ENCODE measurements at places on chromosomes 11 and 22.

DNA sequence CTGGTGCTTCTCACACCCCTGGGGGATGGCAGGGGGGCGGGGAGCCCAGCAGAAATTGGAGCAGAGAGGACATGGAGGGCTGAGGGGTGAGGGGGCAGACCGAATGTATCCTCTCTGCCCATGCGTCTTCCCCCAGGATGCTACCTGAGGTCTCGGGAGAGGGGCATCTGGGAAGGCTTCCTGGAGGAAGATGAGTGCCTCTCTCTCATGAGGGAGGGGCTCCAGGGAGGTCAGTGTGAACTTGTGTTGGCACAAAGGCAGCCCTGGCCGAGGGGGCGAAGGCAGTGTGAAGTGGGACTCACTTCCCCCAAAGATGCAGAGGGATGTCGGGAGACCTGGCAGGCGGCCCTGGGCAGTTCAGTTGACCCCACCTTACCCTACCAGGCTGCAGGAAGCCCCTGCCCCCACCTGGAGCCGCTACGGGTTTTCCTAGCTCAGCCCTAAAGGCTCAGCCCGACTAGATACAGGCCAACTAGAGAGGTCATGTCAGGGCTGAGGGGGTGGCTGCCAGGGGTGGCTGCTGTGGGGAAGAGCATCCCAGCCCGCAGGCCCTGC lies 10.4 kb downstream of the ASCL2 start:
- no peak for DNase-seq

GRCh38 chr11:12413141-12414052 lies 36.0 kb downstream of the PARVA start:
- no peak for DNase-seq

- peak; percentile 82 for DNase-seq
Observed at GRCh38 chr22:45268167-45268957, 16.4 kb upstream of the UPK3A start.

DNA sequence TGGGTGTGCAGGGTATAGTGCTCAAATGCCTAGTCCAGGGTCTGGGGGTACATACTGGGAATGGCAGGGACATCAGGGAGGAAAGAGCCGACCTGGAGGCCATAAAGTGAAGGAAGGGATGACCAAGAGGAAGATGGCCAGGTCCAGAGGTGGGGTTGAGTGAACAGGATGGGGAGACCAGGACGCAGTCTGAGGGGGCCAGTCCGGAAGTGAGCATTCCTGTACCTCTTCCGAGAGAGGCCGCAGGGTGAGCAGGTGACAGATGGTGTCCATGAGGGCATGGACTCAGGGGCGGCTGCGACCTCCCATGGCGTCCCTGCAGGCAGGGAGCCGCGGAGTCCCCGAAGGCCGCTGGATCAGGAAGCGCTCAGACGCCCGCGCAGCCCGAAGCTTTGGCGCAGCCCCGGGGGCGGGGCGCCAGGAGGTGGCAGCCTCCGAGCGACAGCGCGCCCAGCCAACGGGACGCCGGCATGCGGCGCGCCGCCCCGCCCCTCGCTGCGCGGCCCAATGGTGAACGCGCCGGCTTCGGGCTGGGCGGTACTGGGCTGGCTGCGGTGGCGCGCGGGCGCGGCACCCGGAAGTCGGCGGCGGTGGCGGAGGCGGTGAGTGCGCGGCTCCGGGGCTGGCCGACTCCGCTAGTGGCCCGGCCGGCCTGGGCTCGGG lies at the start of gene TANGO2:
TANGO2 (plus strand) TSS at position 578 of the 663 bp plus-strand sequence. CDS start 15,689 bp downstream, outside the sequence.
- peak; percentile 93 for DNase-seq

GRCh38 chr22:36864454-36865215 lies 3.8 kb downstream of the NCF4 start:
- no peak for DNase-seq

DNA sequence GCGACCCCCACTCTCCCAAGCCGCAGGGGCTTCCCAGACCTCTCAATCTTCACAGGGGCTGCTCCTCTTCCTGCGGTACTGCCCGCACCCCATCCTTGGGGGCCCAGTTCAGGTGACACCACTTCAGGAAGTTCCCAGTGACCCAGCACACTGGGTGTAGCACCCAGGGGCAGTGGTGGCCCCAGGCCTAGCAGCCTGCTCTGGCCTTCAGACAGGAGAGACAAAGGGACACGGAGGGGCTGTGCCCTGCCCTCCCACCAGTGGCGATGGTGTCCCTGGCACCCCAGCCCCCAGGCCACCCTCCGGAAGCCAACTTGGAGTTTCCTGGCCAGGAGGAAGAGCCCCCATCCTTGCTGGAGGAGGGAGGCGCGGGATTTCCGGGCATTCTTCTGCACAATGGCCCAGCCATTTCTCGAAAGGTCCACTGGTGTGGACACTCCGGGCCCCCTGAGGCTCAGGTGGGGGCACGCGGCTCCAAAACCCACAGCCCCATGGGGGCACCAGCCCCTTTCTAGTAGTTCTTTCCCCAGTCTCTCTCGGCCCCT lies 978 bp upstream of the CLDN5 start:
- peak; percentile 53 for DNase-seq

DNA sequence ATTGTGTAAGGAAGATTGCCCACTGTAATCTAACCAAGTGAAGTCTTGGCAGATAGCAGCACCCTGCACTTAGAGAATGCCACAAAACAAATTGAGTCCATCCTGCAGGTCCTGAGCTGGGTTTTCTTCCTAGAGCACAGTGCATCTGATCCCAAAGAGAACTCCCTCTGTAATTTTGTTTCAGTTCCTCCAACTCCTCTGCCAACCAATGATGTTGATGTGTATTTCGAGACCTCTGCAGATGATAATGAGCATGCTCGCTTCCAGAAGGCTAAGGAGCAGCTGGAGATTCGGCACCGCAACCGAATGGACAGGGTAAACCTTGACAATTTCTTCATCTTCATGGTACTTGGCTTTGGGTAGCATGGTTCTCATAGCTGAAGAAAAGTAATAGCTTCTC lies 33.1 kb upstream of the ST14 start:
- DNase-seq, result no peak

All from lung (tissue), 17 donors.